ENCODE measurements at places on chromosomes 1 and 21. TPM values are rescaled to one million over a fixed set of nuclear protein-coding genes. Genes with fewer than 3 reads are reported as not detected.

Gene LCK
- 126 TPM for total RNA-seq

Gene KCNJ9
- not detected for total RNA-seq

Gene PTGS2
- not detected for total RNA-seq

DNA sequence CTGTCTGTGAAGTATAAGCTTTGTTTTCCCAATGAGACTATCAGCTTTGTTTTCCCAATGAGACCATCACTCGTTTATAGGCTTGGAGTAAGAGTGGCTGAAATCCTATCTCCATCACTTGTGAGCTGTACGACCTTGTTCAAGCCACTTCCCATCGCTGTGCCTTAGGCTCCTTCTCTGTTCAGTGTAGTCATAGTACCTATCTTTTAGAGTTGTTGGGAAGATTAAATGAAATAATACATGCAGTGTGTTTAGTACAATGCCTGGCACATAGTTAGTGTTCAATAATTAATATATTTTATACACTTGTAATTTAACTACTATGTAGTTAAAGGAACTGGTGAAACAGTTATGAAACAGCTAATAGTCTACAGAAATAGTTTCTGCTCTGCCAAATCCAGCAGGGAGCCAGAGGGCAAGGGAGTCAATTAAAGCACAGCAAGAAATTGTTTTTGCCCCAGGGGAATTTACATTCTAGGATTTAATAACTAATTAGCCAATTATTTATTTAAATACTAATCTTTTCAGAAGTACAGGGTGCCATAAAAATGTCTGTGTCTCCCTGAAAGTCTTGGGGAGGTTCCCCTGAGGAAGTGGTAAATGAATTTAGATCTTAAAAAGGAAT, 139.3 kb upstream of the HMCN1 start:
- H3K4me3 ChIP-seq, result no peak overlapping the region
- H3K27ac ChIP-seq, result no peak overlapping the region
- no peak for DNase-seq
- H3K4me1 ChIP-seq, result no peaks in the 10 kb centered on the region
- no peaks in the 10 kb centered on the region for H3K36me3 ChIP-seq

- no peak overlapping the region for H3K27ac ChIP-seq
- DNase-seq, result no peak
- peaks cover 10% of the 10 kb centered on the region for H3K4me1 ChIP-seq
- no peaks in the 10 kb centered on the region for H3K36me3 ChIP-seq
These were observed 59.8 kb downstream of the TOR1AIP2 start for GRCh38 chr1:179817789-179818188.

All from GM12878 (cell line).